ENCODE measurements at places on chromosomes 13 and 19.

DNA sequence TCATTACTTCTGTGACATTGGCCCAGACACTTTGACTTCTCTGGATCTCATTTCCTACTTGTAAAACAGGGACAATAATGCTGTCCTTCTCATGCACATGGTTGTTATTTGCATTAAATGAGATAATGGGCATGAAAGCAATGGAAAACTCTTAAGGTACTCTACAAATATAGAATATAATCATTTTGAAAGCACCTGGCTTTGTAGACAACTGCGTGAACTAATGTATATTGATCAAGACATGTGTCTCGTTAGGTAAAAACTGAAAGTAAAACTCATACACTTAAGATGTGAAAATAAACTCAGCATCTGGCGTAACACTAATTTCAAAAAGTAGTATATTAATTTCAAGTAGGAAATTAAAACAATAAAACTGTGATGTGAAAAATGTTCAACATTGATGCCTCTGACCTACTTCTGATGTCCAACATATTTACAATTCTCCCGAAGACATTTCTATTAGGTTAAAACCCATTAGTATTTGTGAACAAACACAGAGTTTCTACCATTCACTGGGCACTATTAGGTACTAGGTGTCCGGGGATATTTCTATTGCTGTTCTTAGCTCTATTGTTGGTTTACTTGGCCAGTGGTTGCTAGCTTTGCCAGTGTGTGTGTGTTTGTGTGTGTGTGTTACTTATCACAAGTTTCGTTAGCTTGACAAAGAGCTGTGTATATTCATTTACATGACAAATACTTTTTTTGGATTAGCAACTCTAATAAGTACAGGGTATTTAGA, 220.5 kb downstream of the KCNRG start:
- DNase-seq: no peak

DNA sequence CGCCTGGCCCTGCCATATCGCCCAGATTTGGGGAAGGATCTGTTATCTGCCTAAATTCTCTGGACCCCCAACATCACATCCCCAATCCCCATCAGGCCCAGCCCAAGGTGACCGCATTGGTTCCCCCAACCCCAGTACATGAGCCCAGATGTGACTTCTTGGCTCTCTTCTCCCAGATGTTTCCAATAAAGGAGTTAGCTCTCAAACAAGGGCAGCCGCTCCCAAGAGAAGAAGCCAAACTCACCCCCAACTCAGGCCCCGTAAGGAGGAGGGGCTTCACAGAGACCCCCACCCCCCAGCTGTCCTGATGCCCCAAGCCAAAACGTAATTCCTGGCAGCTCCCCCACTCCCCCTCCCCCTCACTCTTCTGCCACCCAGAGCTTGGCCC, 6.9 kb downstream of the FBN3 start:
- DNase-seq: no peak

GRCh38 chr13:41182231-41182630, 12.1 kb downstream of the KBTBD7 start:
- DNase-seq: no peak

DNA sequence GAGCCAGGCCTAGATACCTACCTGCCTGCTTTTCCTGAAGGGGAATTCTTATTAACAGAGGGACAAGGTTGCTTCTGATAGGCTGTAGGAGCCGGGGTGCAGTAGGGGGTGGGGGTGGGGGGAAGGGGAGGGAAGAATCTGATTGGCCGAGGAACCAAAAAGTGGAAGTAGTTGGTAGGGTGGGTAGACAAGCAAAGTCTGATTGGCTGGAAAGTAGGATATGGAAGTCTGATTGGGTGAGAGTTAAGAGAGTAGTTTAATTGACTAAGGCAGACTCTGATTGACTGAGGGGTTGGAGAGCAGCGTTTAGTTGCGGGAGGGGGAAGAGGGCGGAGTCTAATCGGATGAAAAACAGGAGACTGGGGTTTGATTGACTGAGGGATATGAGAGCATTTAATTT, 9.4 kb upstream of the CYP4F22 start:
- no peak for DNase-seq

DNA sequence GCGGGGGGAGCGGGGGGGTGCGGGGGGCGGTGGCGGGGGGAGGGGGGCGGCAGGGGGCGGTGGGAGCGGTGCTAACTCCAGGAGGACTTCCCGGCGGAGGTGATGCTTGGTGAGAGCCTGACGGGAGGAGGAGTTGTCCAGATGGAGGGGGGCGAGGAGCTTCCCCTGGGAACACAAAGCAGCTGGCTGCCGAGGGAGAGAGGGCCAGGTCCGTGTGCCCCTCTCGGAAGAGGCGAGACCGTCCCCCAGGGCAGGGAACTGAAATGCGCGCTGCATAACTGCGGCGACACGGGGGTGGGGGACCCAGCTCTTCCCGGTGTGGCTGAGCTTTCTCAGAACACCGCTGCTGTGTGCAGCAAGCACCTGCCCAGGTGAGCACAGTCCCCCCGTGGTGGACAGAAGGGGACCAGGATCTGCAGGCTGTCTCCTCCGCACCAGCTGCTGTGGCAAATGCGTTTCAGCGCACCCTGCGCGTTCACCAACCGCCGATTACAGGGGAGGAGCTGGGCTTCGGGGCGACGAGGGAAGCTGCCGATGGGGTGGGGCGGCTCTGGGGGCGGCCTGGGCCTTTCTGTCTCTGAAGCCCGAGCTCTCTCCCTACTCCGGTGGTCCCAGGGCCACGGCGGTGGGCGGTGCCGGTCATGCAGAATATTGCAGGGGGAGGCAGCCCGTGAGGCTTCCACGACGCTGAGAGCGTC, 54.7 kb upstream of the F7 start:
- DNase-seq: no peak

- no peak for DNase-seq
These were observed 14.1 kb downstream of the PLPP2 start for GRCh38 chr19:277131-277530.
